NCI-H1105 treated with DMSO at 0.1 percent for 48 hours (cell line): ENCODE measurements at places on chromosomes 2 and 18.
A peak's percentile ranks its signal among the peaks of the same experiment; 100 is the strongest.

DNA sequence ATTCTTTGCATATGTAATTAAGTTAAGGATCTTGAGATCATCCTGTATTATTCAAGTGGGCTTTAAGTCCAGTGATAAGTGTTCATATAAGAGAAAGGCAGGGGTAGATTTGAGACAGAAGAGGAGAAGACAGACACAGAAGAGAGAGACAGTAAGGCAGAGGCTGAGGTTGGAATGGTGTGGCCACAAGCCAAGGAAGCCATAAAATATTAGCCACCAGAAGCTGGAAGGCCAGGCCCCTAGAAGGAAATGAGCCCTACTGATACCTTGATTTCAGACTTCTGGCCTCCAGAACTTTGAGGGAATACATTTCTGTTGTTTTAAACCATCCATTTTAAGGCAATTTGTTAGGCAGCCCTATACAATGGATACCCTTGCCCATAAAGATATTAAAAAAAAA lies 66.9 kb upstream of the DLX2 start:
- DNase-seq: no peak

DNA sequence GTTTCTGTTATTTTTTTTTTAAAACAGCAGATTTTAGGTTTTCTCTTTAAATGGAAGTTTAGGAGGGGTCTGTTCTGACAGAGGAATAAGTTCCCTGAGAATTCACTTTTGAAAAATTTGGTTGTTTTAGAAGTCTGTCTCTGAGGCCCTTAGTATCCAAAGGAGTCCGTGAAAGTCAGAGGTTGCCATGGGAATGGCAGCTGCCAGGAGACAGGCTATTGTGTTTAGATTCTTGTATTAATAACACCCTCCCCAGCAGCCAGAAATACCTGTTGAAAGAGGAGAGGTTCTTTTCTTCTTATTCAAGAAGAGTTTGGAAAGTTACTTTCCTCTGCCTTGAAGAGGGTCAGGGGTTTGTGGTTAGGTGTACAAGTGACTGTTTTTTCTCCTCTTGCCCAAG lies 29.5 kb downstream of the TNP1 start:
- DNase-seq: peak; percentile 49

DNA sequence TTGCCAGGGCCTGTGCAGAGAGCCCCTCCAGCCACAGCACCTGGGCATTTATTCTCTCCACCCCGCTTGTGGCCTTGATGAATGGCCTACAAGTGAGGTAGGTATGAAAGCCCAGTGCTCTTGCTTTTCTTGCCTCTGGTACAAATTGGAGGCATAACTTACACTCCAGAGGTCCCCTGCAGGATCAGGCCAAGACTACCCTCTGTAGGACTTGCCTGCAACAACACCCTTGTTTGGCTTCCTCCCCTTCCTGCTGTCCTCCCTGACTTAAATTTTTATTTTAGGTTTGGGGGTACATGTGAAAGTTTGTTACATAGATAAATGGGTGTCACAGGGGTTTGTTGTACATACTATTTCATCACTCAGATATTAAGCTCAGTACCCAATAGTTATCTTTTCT lies 95.7 kb downstream of the CDC42EP3 start:
- DNase-seq: no peak

DNA sequence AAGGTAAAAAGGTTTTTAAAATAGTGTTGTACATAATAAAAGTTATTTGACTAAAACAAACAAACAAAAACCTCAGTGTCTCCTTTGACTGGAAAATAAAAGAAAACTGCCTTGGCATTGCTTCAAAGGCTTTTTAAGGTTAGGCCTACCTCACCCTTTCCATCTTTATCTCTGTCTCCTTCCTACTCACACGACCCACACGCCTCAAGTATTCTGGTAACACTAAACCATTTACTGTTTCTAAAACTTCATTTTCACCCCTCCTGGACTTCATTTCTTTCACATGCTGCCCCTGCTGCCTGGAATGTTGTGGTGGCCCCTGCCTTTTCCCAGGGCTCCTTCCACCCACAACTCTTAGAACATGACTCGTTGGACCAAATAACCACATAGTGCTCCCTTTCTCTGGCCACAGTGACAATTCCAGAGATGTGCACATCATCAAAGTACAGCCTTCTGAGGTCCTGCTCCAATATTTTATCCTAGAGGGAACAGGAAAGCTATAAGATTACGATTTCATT lies 54.0 kb downstream of the ERBB4 start:
- DNase-seq: no peak

DNA sequence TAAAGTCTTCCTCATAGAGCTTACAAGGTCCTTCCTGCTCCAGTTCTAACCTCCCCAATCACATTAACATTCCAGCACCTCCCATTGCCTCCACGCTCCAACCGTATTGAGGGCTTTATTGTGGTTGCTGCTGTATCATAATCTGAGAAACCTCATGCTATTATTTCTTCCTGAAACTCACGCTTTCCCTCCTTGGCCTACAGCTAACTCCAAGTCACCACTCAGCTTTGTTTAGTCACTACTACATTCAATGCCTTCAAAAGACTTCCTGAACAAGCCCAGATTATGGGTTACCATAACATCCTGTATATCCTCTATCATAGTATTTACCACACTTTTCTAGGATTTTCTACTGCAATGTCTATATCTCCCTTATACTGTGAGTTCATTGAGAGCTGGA lies 230.4 kb downstream of the IKZF2 start:
- DNase-seq: no peak

GRCh38 chr18:64592246-64592645 lies 443.4 kb upstream of the LINC00305 start:
- DNase-seq: no peak

DNA sequence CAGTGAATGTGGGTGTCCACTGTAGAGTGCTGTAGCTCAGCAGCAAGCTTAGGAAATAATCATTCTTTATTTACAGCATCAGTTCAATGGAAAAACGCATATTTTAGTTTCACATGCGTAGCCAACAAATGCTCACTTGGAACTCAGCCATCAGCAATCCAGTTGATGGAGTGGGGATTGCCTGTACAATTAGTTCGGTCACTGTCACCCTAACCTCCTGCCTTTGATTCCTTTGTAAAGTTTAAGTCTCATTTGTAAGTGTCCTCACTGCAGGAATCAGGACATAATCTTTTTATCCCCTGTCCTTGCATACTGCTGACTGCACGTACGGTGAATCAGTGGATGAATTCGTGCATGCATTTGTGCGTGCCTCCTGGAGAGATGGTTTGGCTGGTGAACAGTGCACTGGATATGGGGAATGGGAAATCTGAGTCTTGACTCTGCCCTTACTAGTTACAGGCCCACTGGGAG lies 55.9 kb downstream of the RAB31 start:
- DNase-seq: no peak

- no peak for DNase-seq
These were observed 1184.9 kb upstream of the CDH2 start for GRCh38 chr18:29361843-29362242.

- no peak for DNase-seq
These were observed 148.7 kb downstream of the CABLES1 start for GRCh38 chr18:23283916-23284430.

- no peak for DNase-seq
These were observed 15.3 kb upstream of the LOXHD1 start for GRCh38 chr18:46672062-46672970.

DNA sequence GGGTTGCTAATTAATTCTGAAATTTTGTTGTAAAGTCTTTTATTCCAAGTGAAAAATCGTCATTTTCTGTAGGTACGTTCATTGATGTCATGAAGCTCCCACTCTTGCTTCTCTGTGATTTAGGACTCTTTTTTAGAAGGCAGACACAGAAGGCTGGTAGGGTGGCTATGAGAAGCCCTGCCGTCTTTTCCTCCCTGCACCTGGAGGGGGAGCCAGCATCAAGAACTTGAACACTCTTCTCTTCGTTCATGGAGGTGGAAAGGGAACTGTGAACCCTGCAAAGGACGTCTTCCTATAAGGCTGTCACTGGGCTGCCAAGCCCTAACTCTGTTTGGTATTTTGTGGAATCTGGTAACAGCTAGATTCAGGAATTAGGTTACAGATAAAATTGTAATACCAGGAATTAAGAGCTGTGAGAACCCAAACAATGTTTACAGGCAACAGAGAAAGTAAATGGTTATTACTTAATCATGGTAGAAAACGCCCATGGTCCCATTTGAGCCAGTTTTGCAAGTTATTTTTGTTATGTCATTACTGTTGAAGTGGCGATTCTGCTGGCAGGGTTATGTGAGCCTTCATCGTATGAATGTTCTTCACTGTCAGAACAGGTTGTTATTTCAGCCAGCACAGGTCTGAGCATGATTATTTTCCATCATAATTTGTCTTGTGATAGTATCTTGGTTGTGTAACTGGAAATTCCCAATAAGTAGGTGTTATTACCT lies 112.2 kb downstream of the OSBPL6 start:
- DNase-seq: peak; percentile 52

GRCh38 chr2:178070824-178071223 lies 1.8 kb downstream of the PDE11A start:
- DNase-seq: no peak

DNA sequence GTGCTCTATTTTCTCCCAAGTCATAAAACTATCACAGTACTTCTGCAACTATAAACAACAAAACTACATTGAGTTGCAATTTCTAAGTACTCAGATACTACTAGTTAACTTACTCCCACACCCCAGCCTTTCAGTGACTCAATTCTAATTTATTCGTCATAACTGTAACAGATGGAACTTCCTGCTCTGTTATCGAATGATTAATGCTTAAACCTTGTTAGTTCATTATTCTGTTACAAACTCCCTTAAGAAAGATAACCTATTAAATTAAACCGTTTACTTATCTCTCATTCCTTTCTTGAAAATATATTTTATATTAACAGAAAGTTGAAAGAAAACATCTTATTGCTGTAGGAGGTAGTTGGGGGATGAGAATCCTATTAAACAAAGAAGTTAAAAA lies 17.0 kb downstream of the TNFAIP6 start:
- no peak for DNase-seq

GRCh38 chr2:218736531-218736930 lies 25.9 kb downstream of the TTLL4 start:
- DNase-seq: no peak

DNA sequence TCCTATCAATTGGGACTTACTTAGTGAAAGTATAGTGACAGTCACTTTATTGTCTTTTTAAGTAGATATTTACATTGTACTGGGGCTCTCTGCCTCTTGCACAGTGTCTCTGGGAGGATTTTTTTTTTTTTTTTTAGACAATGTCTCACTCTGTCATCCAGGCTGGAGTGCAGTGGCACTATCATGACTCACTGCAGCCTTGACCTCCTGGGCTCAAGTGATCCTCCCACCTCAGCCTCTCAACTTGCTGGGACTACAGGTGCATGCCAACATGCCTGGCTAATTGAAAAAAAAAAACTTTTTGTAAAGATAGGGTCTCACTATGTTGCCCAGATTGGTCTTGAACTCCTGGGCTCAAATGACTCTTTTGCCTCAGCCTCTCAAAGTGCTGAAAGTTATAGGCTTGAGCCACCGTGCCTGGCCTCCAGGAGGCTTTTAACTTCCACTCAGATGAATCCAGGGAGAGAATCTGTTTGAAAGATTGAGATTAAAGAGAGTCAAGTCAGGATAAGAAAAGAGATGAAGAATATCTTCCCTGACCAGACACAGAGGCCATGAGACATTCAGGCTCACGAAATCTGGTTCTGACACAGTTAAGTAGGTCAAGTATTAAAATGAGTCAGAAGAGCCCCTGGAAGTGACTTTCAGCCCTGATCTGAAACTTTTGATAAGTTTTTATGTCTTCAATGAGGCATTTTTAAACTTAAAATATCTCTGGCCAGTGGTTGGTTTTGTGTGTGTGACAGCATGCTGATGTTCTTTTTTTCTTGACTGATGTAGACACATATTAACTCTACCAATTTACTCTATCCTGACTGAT lies 18.3 kb downstream of the ARHGEF33 start:
- no peak for DNase-seq
